ENCODE measurements at places on chromosomes 7 and 10. TPM values are rescaled to one million over a fixed set of nuclear protein-coding genes. Genes with fewer than 3 reads are reported as not detected.
A peak's percentile ranks its signal among the peaks of the same experiment; 100 is the strongest.

Gene PON1
- not detected for total RNA-seq

GRCh38 chr7:50182759-50183158, 89.7 kb upstream of the ZPBP start:
- DNase-seq: peak; percentile 10

DNA sequence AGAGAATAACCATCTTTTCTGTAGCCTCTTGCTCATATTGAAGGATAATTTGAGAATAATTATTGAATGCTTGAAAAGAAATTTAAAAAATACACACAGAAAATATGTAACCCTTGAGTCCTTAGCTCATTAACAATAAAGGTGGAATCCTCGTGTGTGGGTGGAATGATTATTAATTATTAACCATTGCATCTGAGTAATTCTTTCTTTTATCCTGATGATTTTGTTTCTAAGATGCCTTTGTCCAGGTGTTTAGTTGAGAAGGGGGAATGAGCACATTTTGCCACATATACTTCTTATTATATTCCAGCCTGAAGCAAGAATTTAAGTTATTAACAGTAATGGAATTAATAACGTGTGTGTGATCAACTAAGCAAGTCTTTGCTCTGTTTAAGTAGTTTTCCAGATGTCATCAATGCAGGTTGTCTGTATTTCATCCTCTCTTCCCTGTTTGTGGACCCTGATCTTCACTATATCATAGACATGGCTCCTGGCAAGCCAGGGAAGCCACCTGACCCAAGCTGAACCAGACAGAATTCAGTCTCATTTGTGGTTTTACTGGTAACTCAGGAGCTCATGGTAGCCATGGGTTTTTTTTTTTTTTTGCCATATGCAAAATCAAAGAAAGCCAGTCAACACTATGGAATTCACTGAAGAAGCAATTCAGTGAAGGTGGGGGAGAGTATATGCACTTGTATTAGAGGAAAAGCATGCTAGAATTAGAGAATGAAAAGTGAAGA, 144.3 kb downstream of the KIF20B start:
- no peak for DNase-seq

Gene CH25H
- 0.78 TPM for total RNA-seq

- DNase-seq: no peak
Observed at GRCh38 chr7:70619659-70620058, 512.3 kb upstream of the GALNT17 start.

DNA sequence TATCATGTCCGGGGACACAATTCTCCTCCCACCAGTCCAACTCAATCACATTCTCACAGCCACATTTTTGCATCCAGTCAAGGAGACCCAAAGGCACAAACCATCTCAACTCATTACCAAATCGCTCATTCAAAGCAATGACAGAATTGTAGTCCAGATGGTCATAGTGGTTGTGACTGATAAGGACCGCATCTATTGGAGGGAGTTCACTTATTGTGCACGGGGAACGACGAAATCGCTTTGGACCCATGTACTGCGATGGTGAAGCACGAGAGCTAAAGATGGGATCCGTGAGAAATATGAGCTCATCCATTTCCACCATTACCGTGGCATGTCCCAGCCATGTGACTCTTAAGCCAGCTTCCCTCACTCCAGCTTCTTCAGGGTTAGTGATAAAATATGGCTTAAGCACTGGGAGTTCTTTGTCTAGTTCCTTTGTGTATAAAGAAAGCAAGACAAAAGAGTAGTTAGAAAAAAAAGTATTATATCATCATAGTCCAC, 29.1 kb downstream of the NAPEPLD start:
- no peak for DNase-seq

- no peak for DNase-seq
Observed at GRCh38 chr7:40597517-40597916, 462.7 kb downstream of the SUGCT start.

DNA sequence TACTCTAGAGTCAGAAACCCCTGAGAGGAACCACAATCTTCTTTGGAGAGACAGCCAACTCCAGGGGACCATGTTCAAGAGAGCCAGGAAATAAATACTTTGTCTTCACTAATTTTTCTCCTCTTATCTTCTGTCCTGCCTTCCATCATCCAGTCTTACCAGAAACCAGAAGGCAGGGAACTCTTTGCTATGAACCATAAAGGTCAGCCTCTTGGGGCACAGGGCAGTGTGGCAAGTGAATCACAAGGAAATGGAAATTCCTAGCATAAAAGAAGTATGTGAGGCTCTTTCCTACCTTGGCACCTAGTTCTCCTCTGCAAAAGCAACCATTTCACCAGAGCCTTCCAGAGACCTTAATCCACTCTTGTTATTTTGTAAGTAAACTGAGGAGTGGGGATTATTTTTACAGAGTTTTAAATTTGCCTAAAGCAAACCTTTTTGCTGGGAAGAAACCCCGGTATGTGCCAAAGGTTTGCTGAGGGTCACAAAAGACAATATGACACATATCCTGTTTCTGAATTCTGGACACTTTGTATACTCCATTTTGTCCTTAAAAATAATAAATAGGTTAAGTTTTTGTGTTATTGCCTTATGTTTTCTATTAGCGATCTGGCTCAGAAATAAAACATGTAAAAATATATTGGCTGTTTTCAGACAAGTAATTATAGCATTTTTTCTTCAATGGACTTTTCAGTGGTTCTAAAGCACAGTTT, 87.1 kb downstream of the ADAM22 start:
- no peak for DNase-seq

DNA sequence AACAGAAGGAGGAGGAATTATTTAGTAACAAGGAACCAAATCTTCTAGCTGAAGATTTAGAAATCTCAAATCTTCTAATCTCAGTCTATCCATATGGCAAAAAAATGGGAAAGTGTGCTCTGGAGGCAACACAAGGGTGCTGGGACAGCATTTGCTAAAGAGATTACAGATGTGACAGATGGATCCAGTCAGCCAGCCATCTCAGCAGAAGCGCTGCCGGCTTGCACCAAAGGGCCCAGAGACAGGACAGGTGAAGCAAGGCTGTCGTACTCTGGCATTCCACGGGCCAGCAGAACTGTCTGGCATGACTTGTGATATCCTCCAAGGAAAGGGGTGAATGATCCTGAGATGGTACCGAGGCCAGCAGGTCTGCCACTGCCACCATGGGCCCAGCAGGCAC, 45.7 kb upstream of the GJD4 start:
- no peak for DNase-seq

DNA sequence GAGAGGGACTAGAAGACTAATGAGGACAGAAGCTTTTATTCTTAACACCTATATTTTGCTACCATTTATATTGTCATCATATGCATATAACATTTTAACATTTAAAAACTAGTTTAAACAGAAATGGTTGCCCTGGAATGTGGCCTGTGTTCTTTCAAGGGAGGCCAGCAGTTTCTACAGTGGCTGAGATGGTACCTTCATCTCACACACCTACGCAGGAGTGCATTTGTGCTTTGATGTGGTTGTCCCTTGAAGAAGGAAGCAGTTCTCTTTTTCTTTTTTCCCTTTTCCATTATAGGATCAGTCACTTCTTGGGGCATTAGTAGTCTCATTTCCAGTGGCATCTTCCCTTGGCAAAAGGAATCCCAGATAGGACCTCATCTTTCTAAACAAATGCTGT, 38.9 kb downstream of the KIAA1217 start:
- no peak for DNase-seq

DNA sequence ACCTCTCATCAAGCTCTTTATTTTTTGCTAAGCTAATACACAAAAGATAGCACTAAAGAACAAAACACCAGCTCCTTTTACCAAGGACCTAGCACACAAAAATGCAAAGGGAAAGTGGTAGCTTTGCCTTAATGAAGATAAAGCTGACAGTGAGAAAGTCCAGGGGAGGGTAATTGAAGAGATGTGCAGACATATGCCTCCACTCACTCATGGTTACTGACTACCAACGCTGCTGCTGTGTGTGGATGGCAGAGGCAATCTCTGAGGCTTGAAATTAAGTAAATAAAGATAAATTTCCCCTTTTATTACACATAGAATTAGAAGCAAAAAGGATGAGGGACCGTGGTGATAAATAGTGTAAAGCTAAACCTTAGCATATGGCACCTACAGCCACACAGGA, 87.0 kb downstream of the HGF start:
- DNase-seq: no peak

Gene HMX3
- total RNA-seq: not detected

- DNase-seq: no peak
Observed at GRCh38 chr10:27626890-27627289, 118.7 kb downstream of the MKX start.

Gene INMT
- total RNA-seq: 142 TPM

GRCh38 chr7:143487061-143487460, 9.4 kb downstream of the TAS2R41 start:
- DNase-seq: no peak

Gene NKX1-2
- not detected for total RNA-seq

DNA sequence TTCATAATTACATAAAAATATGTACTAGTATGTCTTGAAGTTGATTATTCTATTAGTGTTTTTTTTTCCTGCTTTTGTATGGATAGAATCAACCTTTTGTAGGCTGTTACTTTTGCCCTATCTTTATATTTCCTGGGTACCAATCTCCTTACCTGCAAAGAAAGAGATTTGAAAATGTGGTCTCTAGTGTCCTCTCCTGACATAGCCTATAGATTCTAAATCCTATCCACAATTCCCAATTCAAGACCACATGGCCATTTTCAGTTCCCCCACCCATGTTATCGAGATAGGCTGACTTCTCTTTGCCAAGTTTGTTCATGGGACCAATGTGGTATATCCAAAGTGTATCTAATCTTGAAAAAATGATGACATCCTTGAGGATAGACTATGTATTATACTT, 269.4 kb upstream of the SEMA3D start:
- DNase-seq: no peak

DNA sequence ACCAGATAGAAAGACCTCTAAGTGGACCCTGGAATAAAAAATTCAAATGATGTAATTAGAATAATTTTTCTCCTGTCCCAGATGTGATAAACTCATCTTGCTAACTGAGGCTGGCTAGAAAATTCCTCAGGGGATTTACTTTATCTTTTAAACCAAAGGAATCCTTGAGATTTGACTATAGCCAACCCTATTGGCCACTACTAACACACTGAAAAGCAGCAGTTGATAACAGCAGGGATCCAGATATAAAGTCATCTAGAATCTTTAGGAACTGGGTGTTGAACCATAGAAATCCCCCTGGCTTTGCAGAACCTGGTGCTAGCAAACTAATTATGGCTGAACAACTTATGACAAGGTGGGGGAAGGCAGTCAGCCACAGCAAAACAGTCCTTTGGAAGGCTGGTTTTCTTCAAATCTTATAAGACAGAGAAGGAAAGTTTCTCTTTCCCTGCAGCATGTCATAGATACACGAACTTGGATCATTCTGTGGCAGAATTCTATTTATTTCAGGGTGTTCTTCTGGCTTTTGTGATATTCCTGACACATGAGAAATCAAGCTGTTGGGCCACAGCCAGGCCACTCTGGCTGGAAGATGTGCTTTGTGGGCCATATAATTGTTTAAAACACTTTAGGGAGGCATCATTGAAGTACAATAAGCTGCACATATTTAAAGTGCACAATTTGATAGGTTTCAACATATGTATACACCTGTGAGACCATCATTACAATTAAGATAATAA, 643.6 kb downstream of the SORCS3 start:
- DNase-seq: no peak

DNA sequence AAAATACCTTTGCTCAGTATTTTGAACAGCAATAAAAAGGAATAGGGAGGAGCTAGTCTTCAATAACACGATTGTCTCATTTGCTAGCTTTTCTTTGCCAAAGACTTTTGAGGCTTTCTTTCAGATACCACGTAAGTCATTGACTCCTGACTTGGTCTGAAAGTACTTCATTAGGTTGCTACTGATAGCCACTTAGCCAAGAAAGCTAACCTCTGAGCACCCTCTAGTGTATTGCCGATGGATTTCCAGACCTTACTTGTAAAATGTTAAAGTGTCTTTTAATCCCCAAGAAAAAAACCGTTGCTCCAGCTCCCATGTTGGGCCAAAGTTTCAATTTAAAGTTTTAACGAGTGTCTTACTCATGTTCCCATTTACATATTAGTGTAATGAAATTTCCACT, 63.4 kb upstream of the STRIP2 start:
- no peak for DNase-seq

DNA sequence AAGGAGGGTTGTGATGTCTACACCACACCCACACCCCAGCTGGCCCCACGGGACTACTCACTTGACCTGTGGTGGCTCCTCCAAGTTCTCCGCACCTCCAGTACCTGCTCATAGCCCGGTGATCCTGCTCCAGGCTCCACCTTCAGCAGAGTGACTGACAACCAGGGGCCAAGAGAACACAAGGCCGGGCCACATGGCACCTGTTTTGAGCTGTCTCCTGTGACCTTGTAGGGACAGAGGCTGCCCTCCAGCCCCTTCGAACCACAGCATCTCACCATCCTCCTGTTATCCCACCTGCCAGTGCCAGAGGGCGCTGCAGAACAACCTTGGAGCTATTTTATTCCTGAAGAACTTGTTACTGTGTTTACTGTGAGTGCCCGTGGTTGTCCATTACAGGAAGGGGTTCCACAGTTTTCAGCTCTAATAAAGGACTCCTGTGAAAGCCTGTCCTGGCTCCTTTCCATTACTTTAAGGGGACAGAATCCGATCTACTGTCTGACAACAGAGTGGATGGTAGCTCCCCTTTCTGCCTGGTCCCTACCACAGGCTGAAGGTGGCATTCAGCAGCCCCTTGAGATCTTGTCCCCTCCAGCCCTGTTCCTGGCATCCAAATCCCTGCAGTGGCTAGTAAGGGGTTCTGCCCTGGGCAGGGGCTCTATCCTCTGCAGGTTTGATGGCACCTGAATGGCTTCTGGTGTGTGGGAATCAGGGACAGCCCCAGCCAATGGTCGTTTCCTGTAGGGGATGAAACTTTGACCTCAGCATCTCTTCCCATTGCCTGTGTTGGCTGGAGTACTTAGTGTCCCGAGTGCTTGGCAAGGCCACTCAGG, 50.8 kb downstream of the C10orf120 start:
- DNase-seq: no peak
